ENCODE measurements at places on chromosomes 7 and 10. TPM values are rescaled to one million over a fixed set of nuclear protein-coding genes. Genes with fewer than 3 reads are reported as not detected.
A peak's percentile ranks its signal among the peaks of the same experiment; 100 is the strongest.

The TUBB8 gene
- 1.1 TPM for polyA plus RNA-seq

The OR6B1 gene
- not detected for polyA plus RNA-seq

GRCh38 chr10:58157076-58157766, 110.5 kb downstream of the IPMK start:
- DNase-seq: no peak

GRCh38 chr7:84923348-84923747, 263.5 kb downstream of the SEMA3D start:
- no peak for DNase-seq

The BTBD16 gene
- 1.4 TPM for polyA plus RNA-seq

GRCh38 chr7:150415161-150416153, 35.0 kb upstream of the GIMAP8 start:
- no peak for DNase-seq

The DDX50 gene
- polyA plus RNA-seq: 68.4 TPM

- DNase-seq: no peak
Measured at GRCh38 chr10:11586170-11586569, 25.3 kb downstream of the USP6NL start.

The SFXN2 gene
- 68.1 TPM for polyA plus RNA-seq

DNA sequence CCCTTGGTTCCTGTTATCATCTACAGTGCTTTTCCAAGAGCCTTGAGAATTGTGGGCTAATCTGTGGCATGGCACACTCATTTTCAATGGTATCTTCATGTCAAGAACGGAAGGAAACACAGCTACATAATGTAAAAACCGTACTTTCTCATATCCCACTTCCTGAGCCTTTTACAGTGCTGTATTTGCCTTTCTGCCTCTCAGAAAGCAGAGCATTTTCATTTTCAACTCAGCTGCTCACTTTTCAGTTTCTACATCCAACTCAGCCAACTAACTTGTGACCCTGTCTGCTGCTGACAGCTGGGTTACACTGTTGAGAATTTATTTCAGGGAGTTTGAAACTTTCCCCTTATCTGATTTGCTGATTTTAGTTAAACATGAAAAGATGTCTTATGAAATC, 875.8 kb upstream of the KCND2 start:
- DNase-seq: no peak

GRCh38 chr10:75487087-75487754, 55.8 kb downstream of the LRMDA start:
- no peak for DNase-seq

The SLC16A12 gene
- 33.3 TPM for polyA plus RNA-seq

DNA sequence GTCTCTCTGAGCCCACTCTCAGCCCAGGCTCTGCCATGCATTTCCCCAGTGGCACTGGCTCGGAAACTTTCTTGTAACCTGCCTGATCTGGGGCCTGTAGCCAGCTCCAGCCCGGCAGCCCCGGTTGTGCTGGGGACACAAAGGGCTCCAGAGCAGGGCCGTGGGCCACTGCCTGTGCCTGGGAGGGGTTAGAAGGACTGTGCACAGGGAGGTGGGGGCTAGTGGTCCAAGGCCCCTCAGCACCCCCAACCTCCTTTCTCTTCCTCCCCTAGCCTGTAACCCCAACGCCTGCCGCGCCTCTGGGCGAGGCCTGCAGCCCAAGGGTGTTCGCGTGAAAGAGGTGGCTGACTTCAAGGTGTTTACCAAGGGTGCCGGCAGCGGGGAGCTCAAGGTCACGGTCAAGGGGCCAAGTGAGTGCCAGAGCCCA, 9.6 kb downstream of the FLNC start:
- DNase-seq: no peak

- DNase-seq: no peak
Measured at GRCh38 chr10:44422153-44422552, 37.3 kb upstream of the CXCL12 start.

DNA sequence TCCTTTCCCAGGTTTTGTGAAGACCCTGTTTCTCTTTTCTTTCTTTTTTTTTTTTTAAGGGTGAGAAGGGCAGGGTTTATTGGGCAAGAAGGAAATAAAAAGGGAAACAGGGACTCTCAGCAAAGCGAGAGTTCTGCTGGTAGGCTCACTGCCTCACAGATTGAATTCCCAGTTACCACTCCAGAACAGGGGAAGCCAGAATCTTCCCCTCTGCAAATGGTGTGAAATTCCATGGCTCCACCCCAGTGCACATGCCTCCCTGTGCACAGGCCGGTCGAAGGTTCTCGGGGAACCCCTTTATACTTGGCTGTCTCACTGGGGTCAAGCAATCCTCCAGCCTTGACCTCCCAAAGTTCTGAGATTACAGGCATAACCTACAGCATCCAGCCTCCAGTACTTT, 10.5 kb upstream of the GUSB start:
- no peak for DNase-seq

- no peak for DNase-seq
Measured at GRCh38 chr7:127525866-127526480, 59.4 kb downstream of the GCC1 start.

DNA sequence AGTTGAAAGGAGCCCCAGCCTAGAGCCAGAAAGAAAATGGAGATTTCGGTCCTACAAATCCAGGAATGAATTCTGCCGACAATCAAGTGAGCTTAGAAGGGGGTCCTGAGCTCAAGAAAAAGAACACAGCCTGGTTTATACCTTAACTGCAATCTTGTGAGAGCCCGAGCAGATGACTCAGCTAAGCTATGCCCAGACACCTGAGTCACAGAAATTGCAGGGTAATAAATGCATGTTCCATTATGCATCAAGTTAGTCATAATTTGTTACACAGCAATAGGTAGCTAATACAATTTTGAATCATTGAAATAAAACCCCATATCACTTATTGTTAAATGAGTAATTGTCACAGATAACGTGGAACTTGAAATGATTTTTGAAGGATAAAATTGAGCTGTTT, 111.8 kb upstream of the FOXP2 start:
- no peak for DNase-seq

GRCh38 chr10:45374350-45375052, 485 bp downstream of the ALOX5 start:
- no peak for DNase-seq

DNA sequence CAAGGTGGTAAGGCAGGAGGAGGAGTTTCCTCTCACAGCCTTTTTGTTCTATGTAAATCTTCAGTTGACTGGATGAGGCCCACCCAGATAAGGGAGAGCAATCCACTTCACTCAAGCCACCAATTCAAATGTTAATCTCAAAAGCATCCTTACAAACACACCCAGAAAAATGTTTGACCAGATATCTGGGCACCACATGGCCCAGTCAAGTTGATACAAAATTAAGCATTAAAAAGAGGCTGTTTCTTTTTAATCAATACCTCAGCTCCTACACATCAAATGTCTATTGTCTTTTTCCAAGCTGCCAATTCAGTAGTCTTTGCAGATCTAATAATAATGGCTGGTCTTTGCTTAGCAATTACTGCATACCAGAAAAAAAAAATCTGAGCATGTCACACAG, 18.0 kb upstream of the LYZL1 start:
- DNase-seq: no peak

GRCh38 chr10:118007773-118008172, 39.0 kb downstream of the RAB11FIP2 start:
- no peak for DNase-seq

The SLC25A40 gene
- 46.1 TPM for polyA plus RNA-seq

- peak; percentile 88 for DNase-seq
Measured at GRCh38 chr7:94395141-94396036, 694 bp downstream of the COL1A2 start.

The CCL24 gene
- polyA plus RNA-seq: not detected

DNA sequence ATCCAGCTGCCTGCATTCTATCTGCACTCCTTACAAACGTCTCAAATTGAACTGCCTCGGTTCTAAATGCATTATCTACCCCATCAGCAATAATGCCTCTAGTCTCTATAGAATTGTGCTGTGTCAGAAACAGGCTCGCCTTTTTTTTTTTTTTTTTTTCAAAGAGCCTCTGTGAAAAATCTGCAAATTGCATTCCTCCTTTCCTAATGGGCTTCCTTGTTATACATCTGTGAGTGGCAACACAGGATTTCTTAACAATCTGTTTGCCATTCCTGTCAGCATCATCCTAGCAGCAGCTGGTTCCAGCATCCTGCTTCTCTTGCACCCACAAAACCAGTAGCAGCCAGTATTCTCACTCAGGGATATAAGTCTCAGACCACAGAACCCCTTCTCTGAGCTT, 413.5 kb upstream of the SEMA3D start:
- DNase-seq: no peak

The RBP3 gene
- 0.10 TPM for polyA plus RNA-seq

The IFIT1B gene
- 0.15 TPM for polyA plus RNA-seq

The OIT3 gene
- polyA plus RNA-seq: 3.0 TPM

GRCh38 chr10:60877777-60878120, 66.2 kb downstream of the RHOBTB1 start:
- DNase-seq: no peak

GRCh38 chr10:114911052-114911711, 26.8 kb upstream of the TRUB1 start:
- DNase-seq: no peak

- no peak for DNase-seq
Measured at GRCh38 chr10:56662765-56663447, 301.8 kb upstream of the ZWINT start.

GRCh38 chr10:75682649-75683557, 251.5 kb downstream of the LRMDA start:
- peak; percentile 24 for DNase-seq

- no peak for DNase-seq
Measured at GRCh38 chr10:63474488-63474887, 8.7 kb upstream of the JMJD1C start.

DNA sequence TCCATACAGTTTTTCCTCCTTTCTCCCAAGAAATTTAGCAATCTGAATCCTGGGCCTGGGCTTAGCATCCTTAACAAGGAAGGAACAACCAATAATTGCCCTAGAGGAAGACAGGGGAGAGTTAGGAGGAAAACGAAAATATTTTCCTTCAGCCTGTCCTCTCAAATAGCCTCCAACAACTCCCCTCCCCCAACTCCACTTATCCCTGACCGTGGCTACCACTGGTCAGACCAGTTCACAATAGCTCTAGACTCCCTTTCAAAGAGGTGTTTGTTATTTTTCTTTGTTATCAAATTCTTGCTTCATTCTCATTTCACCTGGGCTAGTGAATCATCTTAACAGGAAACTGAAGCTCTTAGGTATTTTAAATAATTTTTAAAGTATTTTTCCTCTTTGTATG, 114.1 kb downstream of the CPED1 start:
- no peak for DNase-seq

The TCERG1L gene
- polyA plus RNA-seq: 1.3 TPM

DNA sequence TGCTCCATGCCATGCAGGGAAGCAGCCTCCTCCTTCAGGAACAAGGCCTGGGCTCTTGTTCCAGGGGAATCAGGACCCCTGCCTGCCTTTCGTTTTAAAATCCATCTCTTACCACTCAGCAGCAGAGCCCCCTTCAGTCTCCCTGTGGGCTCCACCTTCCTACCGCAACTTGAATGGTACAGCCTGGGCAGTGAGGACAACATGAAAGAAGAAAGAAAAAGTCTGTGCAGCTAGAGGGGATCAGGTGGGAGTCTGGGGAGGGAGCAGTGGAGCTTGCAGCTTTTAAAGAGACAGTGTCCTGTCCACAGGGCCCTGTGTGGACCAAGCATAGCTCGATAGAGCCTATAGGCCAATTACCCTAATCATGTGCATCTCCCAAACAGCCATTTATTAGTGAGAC, 3.7 kb downstream of the PLXNA4 start:
- no peak for DNase-seq

DNA sequence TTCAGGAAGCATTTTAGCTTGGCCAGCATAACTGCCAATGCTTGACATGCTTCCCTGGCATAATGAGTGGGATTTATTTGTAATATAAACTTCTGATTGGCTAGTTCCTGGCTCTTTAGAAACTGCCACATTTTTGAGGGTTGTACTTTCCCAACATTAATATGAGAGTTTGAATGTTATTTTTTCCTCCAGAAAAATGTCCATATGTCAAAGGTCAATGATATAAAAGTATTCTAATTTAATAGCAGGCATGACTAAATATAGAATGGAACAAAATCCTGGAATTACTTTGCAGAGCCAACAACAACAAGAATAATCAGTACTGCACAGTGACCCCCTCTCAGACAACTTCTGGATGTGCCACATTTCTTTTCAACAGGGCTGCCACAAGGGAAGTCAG, 352.6 kb downstream of the PRPF18 start:
- no peak for DNase-seq

- DNase-seq: no peak
Measured at GRCh38 chr7:30870821-30871518, 40.7 kb upstream of the AQP1 start.

DNA sequence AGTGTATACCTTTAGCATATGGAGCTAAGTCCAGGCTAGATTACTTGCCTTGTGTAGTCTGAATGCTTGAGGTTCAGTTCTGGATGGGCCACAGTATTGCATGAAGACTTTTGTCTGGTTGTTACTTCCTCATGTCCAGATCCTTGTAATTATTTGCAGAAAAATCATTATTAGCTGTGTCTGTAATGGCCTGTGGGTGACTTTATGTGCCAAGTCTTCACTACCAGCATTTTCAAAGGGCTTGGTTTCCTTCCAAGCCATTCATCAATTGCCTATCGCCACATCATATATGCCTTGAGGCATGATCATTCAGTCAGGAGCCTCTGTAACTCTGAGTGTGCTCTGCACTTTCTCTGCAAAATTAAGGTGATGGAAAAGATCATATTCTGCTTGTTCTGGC, 13.8 kb upstream of the HDAC9 start:
- DNase-seq: no peak

DNA sequence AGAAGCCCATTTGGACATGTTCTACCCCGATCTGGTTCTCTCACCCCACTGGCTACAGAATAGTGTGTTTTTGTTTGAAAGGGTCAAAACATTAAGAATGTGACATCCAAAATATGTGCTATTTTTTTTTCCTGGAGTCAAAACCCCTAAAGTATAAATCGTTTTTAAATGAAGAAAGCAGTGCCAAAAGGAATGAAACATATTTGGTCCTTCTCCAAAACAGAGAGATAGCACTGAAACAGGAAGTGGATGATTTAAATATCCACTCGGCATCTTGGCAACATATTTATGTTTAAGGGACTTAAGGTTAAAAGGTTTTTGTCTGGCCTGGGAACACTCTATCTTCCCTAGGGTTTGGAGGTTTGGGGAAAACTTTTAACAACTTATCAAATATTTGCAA, 32.3 kb downstream of the CALD1 start:
- DNase-seq: peak; percentile 49

GRCh38 chr10:11866199-11866925, 43.2 kb downstream of the PROSER2 start:
- DNase-seq: no peak

The HOXA7 gene
- 22.7 TPM for polyA plus RNA-seq

GRCh38 chr10:11437391-11438142, 173.9 kb downstream of the USP6NL start:
- peak; percentile 42 for DNase-seq

GRCh38 chr7:114414156-114415063, at the start of gene FOXP2:
TSS of gene FOXP2 (plus strand) at chr7:114414815. CDS start at chr7:114426512, 11,697 bp downstream.
- peak; percentile 34 for DNase-seq

The CNPY1 gene
- not detected for polyA plus RNA-seq

GRCh38 chr7:4270941-4271715, 411.0 kb upstream of the FOXK1 start:
- no peak for DNase-seq

GRCh38 chr10:81177651-81178244, 640.0 kb downstream of the SH2D4B start:
- DNase-seq: no peak
